ENCODE measurements at places on chromosomes 11 and 22. TPM values are rescaled to one million over a fixed set of nuclear protein-coding genes. Genes with fewer than 3 reads are reported as not detected.
A peak's percentile ranks its signal among the peaks of the same experiment; 100 is the strongest.

PTGDR2 gene
- 0.34 TPM for total RNA-seq

- DNase-seq: no peak
Measured at GRCh38 chr22:34973016-34973415, 92.9 kb upstream of the ISX start.

GRCh38 chr22:50114221-50115021 lies 24.6 kb downstream of the MOV10L1 start:
- peak; percentile 65 for DNase-seq

DNA sequence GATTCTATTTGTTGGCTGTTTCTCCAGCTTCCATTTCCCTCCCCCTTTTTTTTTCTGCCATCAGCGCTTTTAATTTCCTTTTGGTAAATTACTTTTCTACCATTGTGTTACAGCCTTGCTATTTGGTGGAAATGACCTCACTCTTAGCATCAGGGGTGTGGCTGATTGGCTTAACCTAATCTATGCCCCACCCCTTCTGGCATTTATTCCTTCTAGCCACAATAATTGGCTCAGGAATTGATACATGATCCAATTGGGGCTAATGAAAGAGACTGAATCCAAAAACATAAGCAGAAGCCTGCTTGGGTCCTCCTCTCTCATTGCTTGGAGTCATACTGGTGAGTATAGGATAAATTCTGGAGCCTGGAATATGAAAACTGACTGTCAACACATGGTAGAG lies 402.4 kb upstream of the LRRC4C start:
- no peak for DNase-seq

AMOTL1 gene
- 69.7 TPM for total RNA-seq

HEPN1 gene
- not detected for total RNA-seq

DNA sequence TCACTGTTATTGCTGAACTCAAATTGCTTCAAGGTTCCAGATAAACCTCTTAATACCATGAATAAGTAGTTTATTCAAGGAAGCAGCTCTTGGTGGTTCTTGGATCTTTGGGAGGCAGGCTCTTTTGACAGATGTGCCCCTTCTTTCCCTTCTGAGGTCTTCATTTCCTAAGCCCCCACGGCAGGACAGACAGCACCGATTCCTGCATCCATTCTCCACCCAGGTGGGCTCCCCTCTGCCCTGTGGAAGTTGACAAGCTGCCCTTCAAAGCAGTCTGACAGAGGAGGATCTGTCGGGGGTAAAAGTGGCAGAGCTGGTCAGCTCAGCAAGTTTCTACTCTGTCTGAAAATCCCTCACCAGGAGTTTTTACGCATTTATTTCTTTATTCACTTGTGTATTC lies 605.3 kb upstream of the B3GAT1 start:
- DNase-seq: no peak

DNA sequence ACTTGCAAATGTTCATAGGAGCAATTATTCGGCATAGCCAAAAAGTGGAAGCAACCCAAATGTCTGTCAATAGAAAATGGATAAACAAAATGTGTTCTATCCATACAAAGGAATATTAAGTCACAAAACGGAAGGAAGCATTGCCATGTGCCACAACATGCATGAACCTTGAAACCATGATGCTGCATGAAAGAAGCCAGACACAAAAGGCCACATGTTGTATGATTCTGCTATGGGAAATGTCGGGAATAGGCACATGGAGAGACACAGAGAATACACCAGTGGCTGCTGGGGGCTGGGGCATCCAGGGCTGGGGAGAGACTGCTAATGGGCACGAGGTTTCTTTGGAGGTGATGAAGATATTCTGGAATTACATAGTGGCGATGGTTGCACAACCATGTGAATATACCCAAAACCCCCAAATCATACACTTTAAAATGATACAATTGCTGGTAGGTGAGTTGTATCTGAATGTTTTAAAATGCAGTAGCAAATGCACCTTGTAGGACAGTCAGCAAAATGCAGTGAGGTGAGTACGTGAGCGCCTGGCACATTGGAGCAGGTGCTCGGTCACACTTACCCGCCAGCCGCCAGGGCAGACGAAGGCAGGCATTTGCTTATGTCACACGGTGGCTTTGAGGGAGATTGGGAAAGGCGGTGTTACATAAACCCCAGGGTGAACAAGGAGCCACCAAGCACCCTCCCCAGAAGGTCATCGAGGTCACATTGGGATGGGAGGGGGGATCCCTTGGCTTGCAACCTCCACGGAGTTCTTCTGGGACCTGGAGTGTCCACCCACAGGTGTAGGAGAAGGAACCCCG lies 6.3 kb upstream of the OSM start:
- no peak for DNase-seq

DNA sequence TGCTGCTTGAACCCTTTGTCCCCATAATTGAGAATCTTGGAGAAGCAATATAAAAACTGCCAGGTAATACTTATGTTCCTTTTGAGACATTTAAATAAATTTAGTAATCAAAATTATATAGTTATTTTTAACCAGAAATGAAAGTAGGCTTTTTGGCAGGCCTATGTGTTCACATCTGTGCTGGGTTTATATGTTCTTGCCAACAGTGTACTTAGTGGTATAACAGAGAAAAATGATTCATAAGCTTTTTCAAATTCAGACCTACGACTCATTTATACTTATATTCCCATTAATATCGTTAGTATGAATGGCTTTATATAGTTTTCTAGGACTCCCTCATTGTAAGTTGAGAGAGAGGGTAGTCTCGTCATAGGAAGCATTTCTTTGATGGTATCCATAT lies 79.0 kb downstream of the DDX10 start:
- DNase-seq: no peak

- no peak for DNase-seq
Measured at GRCh38 chr11:45702511-45702910, 37.1 kb upstream of the CHST1 start.

FAM227A gene
- 2.3 TPM for total RNA-seq

PGGHG gene
- 22.0 TPM for total RNA-seq

MMP10 gene
- total RNA-seq: not detected

DNA sequence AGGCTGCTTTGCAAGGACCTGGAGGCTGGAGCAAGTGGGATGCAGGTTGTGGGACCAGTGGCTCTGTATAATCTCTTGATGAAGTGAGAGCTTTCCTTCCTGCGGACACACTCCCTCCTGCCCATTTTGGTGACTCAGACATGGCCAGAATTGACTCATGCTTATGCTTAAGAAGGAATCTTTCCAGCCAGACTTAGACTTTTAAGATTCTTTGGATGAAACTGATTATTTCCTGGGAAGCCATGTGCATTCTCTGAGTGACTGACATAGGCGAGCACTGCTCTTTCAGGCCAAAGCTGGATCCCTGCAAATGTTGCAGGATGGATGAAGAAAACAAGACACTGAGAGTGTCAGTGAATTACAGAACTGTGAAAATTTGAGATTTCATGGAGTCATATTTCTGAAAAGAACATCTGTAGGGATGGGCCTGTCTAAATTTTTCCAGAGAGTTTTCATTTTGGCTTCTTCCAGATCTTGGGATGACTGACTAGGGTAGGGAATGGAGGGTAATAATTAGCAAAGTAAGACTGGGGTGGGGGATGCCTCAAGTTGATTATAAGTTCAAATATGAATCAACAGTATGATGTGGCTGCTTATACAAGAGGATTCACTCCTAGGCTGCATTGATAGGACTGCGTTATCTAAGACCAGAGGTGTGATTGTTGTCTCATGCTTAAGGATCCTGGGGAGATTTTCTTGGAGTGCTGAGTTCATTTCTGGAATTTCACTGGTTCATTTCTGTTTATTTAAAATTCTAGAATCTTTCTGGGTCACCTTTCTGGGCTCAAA lies 195.8 kb downstream of the HIPK3 start:
- no peak for DNase-seq

PITPNM1 gene
- total RNA-seq: 12.4 TPM

DNA sequence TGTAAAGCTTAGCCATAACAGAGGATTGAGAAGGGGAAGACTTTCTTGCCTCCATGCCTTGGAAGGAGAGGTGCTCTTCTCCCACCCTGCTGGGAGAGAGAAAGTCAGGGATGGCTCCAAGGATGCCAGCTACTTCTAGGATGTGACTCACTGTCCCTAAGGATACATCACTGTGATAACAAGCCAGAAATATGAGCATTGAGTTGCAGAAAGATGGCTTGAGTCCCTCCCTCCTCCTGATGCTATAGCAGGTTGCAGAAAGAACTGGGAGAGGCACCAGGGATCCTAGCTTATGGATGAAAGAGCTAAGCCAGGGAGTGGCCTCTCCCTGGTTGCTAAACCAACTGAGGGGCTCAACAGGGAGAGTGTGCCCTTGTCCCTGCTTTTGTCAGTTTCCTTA lies 27.8 kb upstream of the FJX1 start:
- no peak for DNase-seq

GRCh38 chr11:2135018-2135569 lies 4.1 kb downstream of the IGF2 start:
- DNase-seq: no peak

DNA sequence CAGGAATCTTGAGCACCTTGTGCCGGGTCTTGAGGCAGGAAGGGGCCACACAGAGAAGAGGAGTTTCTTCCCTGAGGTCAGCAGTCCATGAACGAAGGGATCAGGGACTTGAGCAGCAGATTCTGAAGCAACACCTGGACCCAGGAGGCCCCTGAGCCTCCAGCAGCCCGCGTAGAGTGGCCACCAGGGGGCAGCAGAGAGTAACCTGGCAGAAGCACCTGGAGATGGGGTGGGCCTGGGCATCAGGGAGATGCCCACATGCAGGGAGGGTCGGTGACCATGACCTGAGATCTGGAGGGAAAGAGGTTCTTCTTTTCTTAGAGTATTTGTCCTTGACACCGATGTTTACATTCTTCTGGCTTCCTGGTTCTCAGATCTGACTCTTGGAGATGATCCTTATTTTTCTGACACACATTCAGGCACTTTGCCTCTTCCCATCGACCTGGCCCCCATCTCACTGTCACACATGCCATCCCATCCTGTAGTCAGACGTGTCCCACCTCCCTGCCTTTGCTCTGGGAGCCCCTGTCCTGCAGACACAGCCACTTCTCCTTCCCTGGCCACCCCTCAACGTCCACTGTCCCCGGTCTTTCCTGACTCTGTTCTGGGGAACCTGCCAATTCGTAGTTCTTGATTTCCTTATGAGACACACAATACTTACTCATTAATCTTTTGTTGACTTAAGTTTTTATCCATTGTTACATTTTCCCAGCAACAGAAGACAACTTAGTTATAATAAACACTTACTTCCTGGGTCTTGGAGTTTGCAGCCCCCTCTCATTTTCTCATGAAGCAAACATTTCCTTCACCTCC lies 66.5 kb downstream of the GGTLC2 start:
- DNase-seq: no peak

GRCh38 chr11:132078264-132079076 lies 708.1 kb downstream of the NTM start:
- DNase-seq: no peak

- DNase-seq: no peak
Measured at GRCh38 chr11:57473285-57473841, 13.0 kb downstream of the RTN4RL2 start.

MFRP gene
- total RNA-seq: not detected

DNA sequence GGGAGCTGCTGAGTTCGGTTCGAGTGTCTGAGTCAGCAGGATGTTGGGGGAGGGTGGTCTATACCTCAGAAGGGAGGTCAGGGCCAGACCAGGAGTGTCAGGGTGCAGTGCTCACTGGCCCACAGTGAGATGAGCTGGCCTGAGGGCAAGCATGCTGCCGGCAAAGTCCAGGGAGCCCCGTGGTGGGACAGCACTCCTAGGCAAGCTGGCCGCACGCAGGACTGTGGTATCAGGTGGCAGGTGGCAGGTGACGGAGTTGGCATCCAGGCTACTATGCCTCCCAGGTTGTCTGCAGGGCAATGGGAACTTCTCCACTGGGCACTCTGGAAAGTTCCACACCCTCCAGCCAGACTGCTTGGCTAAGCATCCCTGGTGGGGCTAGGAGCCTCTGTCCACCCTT lies 4.8 kb downstream of the FGF3 start:
- no peak for DNase-seq

- no peak for DNase-seq
Measured at GRCh38 chr11:38005597-38005996, 1407.6 kb upstream of the RAG2 start.

DNA sequence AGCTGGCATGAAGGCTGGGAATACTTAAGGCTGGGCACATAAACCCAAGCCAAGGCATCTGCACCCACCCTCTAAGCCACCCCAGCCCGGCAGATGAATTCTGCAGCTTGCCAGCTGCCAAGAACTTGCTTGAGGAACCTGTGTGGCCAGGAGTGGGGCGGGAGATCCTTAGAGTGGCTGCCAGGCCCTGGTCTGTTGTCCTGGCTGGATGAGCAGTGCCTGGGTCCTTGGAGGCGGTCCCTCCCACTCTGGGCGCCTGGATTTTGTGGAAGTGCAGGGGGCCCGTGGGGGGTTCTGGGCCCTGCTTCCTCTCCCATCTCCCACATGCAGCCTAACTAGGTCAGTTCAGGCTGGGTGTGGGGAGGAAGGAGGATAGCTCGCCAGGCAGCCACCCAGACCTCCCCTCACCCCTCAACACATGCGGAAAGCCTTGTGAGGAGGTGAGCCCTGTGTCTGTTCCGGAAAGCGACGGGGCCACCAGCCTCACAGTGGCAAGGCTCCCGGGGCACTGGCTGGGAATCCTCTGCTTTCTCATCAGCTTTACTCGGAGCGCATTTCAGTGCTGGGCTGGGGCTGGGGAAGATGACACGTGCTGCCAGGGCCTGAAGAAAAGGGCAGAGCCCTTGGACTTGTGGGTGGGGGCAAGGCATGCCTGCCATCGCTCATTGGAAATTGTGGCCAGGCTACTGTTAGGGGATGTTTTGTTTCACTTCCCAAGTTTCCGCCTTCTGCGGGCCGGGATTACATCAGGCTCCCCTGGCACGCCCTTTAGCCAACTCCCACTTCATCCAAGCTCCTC lies 8.4 kb downstream of the DAGLA start:
- peak; percentile 86 for DNase-seq

OR52E8 gene
- total RNA-seq: not detected

GRCh38 chr11:2561696-2562581 lies 117.1 kb downstream of the KCNQ1 start:
- DNase-seq: no peak

All from suprapubic skin (tissue), 4 donors.